ENCODE measurements at places on chromosomes 2 and 18.

- no peak for DNase-seq
Observed at GRCh38 chr2:65353046-65353445, 79.4 kb downstream of the SPRED2 start.

DNA sequence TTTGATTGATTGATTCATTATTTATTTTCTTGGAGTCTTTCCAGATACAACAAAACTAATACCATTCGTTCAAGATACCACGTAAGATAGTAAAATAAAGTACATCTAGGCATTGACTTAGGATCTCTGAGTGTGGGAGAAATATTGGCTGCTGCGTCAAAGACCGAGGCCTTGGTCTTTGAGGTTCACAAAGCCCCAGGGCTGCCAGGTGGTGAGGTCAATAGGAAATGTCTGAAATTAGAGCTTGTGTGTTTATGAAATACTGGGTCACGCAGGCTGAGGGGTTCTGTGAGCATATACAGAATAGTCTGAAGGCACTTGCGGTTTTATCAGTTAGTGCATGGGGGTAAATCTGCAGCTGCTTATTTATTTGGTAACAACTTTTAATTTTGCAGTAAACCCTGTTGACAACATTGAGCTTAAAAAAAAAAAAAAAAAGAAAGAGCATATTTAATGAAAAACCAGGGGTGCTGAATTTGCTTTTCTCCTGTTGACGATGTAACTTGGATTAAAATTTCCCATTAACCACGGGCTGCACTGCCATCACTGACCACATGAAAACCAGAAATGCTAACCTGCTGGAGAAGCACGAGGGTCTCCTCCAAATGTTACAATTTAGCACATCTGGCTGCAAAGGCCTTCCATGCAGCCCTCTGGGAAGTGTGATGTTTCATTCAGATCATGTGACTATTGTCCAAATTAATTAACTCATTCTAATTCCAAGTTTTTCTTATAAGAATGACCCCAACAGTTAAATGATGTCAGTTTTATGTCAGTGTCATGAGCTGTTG lies 27.1 kb upstream of the SERPINB12 start:
- DNase-seq, result no peak

GRCh38 chr2:209636076-209636475 lies 135.6 kb upstream of the UNC80 start:
- DNase-seq, result no peak

- DNase-seq, result no peak
Observed at GRCh38 chr2:127581050-127581345, 45.5 kb downstream of the MYO7B start.

GRCh38 chr2:30894498-30895119 lies 87.4 kb upstream of the CAPN13 start:
- DNase-seq, result no peak

DNA sequence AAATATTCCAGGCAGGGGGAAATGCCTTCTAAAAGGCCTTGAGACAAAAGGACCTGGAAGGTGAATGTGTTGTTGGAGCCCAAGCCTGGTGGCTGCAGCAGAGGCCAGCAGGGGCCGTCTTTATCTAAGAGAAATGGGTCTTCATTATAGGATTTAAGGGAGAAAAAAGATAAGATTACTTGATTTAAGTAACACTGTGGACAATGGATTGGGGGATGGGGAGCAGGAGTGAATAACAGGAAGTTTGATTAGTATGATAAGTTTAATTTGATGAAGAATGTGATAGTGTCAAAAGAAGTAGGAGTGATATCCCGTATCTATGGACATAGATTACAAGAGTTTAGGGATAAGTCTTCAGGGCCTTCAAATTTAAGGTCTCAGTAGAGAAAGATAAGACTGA lies 64.2 kb downstream of the WDR75 start:
- no peak for DNase-seq

DNA sequence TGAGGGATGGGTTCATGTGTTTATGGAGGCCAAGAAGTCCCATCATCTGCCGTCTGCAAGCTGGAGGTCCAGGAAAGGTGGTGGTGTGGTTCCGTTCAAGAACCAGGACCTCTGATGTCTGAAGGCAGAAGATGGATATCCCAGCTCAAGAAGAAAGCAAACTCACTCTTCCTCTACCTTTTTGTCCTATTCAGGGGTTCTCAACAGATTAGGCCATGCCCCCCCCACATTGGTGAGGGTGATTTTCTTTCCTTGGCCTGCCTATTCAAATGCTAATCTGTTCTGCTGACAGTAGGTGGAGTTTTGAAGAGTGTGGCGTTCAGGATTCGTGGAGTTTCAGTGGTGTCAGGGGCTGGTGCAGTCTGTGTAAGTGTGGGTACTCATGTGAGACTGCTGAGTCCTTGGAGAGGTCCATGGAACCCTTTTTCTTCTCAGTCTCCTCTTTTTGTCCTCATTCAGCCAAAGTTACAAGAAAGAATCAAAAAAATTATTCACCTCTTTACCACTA lies 5.9 kb downstream of the MSL3B start:
- no peak for DNase-seq

DNA sequence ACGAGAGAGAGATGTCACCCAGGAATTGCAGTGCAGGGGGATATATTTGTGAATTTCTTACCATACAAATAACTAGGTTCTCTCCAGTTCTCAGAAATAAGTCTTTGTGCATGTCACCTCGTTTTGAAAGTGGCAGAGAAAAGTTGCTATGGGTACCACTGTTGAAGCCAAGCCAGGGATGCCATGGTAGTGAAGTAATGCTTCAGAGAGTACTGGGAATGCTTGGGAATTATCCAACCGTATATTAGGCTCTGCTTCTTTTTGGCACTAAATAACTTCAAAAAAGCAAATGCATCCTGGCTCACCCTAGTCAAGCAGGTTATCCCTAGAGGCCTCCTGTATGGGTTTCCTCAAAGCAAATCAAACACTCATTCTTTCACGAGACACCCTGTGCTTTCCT lies 50.7 kb upstream of the DDX18 start:
- no peak for DNase-seq

DNA sequence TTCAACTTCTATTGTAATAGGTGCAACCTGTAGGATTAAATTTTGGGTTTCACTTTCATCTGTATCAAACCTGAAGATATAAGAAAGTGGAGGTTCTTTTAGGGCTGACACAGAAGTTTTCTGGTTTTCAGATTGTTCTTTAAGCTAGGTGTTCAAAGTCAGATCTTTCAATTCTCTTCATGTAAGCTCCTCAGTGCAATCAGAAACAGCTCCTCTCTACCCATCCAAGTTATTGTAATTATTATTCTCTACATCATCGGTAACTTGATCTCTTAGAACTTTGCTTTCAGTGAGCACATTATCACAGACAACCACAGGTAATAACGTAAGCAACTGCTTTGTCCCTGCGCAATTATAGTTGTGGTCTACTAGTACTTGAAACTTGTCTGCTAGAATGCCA lies 179.4 kb downstream of the MYCN start:
- DNase-seq, result no peak

DNA sequence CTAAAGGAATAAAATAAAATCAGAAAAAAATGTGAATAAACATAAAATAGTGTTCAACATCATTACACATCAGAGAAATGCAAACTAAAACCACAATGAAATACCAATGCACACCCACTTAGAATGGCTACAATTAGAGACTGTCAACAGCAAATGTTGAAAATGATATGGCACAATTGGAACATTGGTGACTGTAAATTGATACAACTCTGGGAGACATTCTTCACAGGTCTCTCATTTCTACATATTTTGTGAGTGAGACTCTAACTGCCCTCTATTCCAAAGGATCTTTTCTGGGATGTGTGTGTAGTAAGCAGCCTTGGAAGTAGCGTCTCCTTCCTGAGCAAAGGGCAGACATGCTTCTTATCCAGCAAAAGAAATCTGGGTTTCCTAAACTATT lies 323.0 kb downstream of the FBXO15 start:
- no peak for DNase-seq

DNA sequence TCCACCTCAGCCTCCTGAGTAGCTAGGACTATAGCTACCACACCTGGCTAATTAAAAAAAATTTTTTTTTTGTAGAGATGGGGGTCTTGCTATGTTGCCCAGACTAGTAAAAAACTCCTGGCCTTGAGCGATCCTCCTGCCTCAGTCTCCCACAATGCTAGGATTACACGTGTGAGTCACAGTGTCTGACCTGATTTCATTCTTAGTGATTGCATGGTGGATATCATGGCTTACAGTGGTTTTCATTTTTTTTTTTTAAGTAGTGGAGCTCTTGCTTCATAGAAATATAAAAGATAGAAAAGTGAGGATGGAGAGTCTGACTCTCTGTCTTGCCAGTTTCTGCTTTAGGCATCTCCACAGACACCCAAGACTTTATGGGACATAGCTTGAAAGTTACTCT lies 83.6 kb downstream of the CDC42EP3 start:
- no peak for DNase-seq

DNA sequence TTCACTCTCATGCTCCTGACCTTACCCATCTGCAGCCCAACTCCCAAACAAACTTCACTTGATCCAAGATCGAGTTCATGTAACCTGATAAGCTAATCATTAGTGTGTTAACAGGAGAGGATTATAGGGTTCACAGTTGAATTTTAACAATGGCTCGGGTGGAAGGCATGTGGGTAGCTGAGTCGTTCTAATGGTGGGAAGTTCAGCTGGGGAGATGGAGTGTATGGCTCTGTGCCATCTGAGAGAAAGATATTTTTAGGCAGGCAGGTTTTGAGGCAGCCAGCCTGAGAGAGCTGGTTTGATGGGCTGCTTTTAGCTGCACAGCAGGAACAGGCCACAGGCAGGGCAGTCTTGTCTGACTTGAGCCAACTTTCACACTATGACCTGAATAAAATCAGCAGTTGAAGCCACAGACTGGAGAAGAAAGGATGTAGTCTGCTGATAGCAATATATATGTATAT lies 17.7 kb upstream of the NFE2L2 start:
- DNase-seq, result no peak

DNA sequence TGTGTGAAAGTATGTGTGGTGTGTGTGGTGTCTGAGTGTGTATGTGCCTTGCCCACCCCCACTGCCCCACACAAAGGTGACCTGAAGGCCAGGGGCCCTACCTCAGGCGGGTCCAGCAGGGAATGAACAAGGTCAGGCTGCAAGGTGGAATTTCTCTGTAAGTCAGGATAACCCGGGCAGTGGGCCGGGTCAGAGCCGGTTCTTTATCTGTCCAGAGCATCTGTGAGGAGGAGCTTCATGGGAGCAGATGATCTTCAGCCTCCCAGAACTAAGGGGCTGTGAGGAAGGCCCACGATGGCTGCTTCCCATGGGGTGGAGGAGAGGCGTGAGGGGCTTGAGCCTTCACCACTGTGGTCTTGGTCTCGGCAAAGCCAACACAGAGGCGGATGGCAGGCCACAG lies 150.3 kb downstream of the TFCP2L1 start:
- no peak for DNase-seq

GRCh38 chr2:151936626-151937025 lies 108.4 kb upstream of the ARL5A start:
- DNase-seq, result no peak

GRCh38 chr18:31301201-31301655 lies 16.7 kb upstream of the DSG1 start:
- no peak for DNase-seq
